GM23248 (cell line): ENCODE measurements at places on chromosomes 2 and 18.
A peak's percentile ranks its signal among the peaks of the same experiment; 100 is the strongest.

- DNase-seq: no peak
Observed at GRCh38 chr2:158463496-158464095, 6.8 kb downstream of the PKP4 start.

GRCh38 chr2:146363731-146364130 is 1481.1 kb upstream of the ACVR2A start:
- DNase-seq: peak; percentile 55

- DNase-seq: no peak
Observed at GRCh38 chr2:73503992-73504570, 118.4 kb downstream of the ALMS1 start.

DNA sequence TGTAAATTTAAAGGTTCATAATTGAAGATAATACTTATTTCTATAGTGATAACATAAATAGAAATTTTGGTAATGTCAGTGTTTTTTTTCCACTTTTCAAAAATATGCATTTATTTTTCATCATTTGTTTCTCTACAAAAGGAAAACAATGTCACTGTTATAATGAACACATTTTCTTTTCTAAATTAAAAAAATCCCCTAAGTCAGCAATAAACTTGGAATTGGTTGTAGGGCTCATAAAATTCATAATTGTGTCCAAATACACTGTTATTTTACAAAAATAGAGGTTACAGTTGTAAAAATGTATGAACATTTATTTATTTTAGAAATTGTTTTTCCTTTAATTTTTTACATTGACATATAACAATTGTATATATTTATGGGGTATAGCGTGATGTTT is 26.4 kb upstream of the SERPINB12 start:
- DNase-seq: no peak

- no peak for DNase-seq
Observed at GRCh38 chr2:199480966-199481365, 23.2 kb upstream of the SATB2 start.

GRCh38 chr18:79147014-79147413 is 77.8 kb downstream of the ATP9B start:
- no peak for DNase-seq

- DNase-seq: peak; percentile 56
Observed at GRCh38 chr2:105338020-105338385, 663 bp downstream of the C2orf49 start.

- DNase-seq: no peak
Observed at GRCh38 chr2:8527031-8527430, 154.8 kb upstream of the ID2 start.

GRCh38 chr18:58429442-58429841 is 199.4 kb downstream of the ALPK2 start:
- no peak for DNase-seq

GRCh38 chr2:196277002-196277401 is 105.6 kb upstream of the STK17B start:
- peak; percentile 70 for DNase-seq

DNA sequence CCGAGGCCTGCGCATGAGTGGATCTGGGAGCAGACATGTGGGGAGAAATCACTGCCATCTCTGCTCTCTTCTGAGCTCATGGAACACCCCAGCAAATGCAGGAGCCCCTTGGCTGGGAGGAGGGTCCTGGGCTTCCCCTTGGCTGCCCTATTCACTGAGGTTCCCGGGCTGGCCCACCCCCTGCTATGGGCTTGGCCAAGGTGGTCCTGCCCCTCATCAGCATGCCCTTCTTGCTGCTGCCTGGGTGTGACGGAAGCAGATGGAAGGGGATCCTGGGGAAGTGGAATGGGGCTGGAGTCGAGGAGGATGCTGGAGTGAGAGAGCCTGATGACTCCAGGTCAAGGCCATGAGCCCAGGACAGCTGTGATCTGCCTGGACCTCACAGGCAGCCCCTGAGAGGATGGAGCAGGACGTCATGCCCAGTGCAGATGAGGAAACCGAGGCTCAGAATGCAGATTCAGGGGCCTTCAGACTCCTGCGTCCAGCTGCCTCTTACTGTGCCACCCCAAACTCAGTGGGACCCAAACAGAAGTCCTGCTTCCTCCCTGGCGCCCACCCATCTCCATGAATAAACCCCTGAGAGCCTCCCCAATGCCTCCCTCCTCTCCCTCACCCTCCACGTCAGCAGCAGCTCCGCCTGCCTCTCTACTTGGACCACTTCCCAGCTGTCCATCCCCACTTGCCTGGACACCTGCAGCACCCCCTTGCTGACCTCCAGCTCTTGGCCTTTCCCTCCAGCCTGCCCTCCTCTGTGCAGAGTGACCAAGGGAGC is 4.0 kb downstream of the SNED1 start:
- DNase-seq: no peak

DNA sequence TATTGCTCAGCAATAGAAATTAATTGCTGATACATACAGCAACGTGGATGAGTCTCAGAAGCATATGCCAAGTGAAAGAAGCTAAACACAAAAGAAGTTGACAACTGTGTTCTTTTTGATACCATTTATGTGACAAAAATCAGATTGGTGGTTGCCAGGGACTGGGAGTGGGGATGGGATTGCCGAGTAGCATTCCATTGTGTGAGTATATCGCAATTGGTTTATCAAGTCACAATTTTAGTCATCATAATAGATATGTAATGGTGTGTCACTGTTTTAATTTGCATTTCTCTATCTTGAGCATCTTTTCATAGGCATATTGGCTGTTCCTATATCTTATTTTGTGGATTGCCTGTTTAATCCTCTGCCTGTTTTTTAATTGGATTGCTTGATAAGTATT is 20.9 kb downstream of the STRADB start:
- peak; percentile 43 for DNase-seq

GRCh38 chr2:110948027-110948674 is 172.6 kb upstream of the BCL2L11 start:
- DNase-seq: no peak

- no peak for DNase-seq
Observed at GRCh38 chr2:241736111-241736510, 1.7 kb downstream of the D2HGDH start.

DNA sequence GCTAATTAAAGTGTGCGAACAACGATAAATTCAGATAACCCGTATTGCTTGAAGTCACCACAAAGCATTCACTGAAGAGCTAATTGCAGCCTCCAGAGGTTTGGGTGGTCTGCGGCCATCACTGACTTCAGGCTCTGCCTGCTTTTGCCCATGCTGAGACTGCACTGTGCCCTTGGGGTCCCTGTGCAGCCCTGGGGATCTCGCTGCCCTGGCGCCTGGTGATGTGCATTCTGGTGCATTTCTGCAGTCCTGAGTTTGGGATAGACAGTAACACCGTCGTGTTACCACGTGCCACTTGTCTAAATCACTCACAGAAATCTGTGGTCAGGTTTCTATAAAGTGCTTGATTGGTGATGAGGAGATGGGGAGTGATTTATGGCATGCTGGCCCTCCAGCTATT is 27.6 kb downstream of the LDLRAD4 start:
- no peak for DNase-seq

DNA sequence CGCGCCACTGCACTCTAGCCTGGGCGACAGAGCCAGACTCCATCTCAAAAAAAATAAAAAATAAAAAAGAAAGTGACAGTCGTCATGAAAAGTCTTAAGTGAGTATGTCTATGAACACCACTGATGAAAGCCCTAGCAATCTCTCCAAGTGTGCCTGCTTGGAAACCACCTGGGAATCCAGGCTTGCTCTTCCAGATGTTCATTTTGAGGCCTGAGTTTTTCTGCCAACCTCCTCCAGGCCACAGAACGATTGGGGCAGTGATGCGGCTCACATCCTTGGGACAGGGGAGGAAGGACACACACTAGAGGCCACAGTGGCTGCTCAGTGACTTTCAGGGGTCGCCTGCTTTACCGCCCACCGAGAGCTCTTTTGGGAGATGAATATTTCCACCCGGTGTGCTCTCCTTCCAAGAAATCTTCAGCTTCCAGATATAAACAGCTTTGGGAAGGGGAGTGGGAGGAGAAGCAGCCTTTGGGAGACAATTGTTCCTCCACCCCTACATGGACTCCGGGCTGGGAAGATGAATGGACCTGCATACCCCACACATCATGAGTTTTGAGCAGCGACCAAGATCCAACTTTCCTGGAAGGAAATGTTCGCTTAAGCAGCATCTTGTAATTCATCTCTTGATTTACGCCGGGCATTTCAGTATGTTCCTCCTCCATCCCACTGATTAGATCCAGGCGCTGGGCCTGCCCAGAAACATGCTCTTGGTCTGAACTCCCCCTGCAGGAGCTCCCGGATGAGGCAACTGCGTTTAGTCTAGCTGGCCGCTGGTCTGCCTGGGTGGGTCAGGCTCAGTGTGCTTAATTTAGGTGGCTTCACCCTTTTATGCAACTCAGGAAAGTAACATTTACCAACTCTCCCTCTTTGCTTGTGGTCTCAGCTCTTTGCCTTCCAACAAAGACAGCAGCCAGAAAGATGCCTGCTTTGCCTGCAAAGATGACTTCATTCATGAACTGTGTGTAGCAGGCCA is 6.2 kb upstream of the ARMC9 start:
- DNase-seq: peak; percentile 94

DNA sequence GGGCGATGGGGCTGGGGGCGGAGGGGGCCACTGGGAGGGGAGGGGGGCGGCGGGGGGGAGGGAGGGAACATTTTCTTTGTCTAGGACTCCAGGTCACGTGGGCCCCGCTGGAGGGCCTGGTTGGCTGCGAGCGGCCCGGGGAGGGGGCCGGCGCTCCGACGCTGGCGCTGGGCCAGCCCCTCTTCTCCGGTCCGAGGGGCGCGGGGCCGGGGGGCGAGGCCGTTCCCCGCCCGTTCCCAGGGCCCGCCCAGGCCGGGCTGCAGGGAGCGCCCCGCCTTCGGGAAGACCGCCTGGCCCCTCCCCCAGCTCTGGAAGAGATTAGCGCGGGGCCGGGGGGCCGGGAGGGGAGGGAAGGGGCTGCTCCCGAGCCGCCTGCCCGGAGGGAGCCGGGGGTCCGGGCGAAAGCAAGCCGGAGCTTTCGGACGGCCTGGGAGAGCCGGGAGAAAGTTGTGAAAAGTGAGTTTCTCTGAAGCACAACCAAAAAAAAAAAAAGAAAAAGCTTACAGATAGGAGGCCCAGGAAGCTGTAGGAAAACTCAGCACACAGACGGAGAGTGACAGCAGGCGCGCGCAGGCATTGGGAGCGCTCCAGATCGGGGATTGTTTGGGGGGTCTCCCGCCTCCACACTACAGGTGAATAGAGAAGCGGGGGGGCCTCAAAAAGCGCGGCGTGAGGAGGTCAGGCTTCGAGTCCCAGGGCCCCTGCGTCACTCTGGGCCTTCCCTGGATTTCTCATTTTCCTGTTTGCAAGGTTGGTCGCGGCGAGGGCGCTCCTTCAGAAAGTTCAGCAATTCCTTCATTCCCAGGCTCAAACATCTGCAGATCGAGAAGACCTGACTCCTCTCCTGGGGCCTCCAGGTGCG is 84.1 kb upstream of the POMC start:
- DNase-seq: peak; percentile 72

GRCh38 chr2:180715044-180715443 is 265.4 kb upstream of the UBE2E3 start:
- no peak for DNase-seq
